ENCODE measurements at places on chromosomes 3 and 15.

DNA sequence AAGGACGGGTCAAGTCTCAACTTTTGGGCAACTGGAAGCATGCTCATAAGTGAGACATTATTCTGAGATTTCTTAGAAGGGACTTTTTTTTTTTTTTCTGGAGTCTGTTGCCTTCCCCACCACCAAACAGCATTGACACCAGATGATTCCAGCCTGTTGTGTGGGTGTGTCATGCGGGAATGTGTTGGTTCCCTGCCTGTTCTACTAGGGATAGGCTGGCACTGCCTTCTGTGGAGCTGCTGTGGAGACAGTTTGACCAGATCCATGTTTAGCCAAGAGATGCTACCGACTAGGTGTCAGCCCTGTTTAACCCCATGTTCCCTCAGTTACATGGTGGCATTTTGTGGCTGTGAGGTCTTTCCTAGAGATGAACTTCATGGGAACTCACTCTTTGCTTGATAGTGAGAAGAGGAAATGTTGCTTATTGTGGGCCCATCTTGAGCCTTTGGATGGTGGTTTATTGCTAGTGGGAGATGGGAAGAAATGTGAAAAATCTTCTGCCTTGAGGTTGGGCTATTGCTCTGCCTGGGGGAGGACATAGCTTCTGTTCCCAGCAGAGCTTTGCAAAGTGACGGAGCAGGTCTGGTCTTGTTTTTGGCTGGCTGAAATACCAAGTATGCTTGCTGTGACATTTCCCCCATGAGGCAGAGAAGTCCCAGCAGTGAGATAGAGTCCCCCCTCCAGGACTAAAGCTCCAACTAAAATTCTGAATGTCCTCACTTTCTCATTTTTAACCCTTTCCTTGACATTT lies 31.3 kb downstream of the TRAK1 start:
- no peak for ATAC-seq

- no peak for ATAC-seq
Measured at GRCh38 chr3:30356866-30357753, 249.3 kb upstream of the TGFBR2 start.

DNA sequence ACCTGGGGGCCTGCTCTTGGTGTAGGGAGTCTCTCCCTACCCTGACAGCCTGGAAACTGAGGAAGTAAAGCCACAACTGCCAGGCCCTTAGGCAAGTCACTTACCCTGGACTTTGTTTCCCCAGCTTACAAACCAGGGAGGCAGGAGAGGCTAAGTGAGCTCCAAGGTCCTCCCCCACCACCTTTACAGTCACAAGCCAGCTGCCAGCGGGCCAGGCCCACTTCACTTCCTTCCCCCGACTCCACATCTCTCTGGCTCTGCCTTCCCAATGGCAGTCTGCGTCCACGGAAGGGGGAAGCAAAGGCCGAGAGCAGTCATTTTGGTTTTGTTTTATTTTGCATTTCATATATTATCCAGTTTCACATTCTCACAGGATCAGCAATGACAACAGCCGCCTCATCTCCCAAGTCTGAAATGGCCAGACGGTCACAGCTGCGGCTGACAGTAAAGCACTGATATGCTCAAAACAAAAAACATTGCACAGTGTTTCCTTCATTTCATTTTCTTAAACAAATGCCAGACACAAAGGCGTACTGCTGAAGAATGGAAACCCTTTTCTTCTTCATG lies 35.7 kb downstream of the RBPMS2 start:
- ATAC-seq, result no peak

DNA sequence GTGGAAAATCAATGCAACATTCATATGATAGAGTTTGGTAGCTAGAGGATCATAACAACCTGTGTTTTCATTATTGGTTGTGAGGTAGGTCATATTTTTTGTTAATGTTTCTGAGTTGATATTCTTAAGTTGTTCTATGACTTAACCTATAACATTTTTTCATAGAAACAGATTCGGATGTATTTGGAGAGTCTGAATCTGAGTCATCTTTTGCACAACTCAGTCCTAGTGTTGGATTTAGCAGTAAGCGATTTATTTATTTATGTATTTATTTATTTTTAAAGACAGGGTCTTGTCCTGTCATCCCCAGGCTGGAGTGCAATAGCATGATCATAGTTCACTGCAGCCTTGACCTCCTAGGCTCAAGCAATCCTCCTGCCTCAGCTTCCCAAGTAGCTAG lies 292.8 kb upstream of the ZNF717 start:
- ATAC-seq, result no peak
